ENCODE measurements at places on chromosomes 6 and 20. TPM values are rescaled to one million over a fixed set of nuclear protein-coding genes. Genes with fewer than 3 reads are reported as not detected.

- no peak for DNase-seq
These were observed 11.9 kb downstream of the NT5E start for GRCh38 chr6:85461798-85462170.

- no peak for DNase-seq
These were observed 8.6 kb upstream of the FAM110A start for GRCh38 chr20:824916-825315.

DNA sequence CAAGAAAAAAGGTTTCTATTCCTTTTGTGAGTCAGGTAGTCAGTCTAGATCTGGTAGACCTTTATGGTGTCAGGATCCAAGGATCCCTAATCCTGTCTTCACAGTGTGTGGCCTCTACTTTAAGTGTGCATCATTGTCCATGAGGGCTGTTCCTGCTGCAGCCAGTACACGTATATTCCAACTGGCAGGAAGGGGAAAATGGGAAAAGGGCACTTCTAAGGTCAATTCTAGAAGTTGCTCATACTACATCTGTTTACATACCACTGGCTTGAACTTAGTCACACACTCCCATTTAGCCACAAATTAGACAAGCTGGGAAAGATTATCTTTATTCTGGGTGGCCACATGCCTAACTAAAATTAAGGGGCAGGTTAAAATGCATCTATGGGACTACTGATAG, 9.7 kb upstream of the MMS22L start:
- no peak for DNase-seq

DNA sequence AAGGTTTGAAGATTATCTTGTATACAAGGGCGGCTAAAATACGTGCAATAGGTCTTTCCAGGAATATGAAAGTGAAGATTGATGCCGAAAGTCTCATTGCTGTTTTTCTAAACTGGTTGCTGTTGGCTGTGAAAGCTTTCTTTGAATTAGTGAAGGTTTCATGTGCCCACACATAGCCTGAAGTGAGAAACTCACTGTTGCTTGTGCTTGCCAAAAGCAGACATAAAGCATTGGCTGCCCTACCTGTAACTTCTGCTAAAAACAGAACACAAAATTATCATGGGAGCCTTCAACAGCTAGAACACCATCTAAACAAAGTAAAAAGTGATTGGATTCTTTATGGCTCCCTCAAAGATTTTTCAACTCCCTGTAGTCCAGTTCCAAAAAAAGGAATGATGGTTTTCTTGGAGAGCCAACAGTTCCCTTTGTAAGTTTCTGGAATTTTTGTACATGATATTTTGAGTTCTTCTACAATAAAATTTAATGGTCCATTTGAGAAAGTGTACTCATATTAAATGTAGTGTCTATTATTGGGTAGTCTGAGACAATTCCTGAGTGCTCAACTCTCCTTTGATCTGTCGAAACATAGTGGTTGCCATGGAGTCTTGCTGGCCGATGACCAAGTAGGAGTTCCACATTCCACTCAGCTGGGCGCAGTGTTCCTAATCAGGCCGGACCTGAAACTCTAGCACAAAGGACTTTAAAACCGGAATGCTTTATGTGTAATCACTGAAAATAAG, 68.5 kb downstream of the PLEKHG1 start:
- DNase-seq, result no peak

DNA sequence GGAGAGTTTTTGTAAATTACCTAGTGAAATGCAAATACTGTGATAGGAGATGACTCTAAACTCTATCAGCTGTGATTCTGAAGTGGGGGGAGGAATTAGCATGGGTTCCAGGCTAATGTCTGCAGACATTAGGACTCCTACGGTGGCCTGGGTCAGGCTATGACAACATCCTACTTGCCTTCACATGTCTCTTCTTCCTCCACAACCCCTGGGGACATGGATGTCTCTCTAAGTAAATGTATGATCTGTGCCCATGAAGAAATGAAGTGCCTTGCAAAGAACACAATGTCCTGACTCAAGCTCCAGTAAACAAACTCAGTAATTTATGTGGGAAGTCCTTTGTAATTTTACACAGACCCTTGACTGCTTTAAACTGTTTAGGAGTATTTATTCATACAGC, 165.8 kb upstream of the EEF1E1 start:
- DNase-seq, result no peak

Gene PAX1
- not detected for total RNA-seq

All from glutamatergic neuron (in vitro differentiated cells).